ENCODE measurements at places on chromosomes 3 and 15.

DNA sequence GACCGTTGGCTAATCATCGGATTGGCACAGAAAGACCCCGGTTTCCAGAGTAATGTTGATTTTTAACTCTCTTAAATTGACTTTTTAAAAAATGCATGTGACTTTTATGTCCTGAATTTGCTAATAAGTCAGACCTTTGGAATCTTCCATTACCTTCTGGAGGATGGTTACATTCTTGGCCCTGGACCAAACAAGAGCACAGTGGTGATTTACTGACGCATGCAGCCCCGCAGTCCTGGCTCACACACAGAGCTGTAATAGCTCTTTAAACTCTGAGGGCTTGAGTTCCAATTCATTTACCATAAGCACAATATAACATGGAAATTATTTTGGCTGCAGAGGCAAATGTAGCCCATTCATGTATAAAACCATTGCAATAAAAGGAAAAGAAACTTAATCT, 25.1 kb downstream of the SOX14 start:
- DNase-seq, result no peak

GRCh38 chr15:84143753-84144314, 91.7 kb upstream of the GOLGA6L4 start:
- no peak for DNase-seq

DNA sequence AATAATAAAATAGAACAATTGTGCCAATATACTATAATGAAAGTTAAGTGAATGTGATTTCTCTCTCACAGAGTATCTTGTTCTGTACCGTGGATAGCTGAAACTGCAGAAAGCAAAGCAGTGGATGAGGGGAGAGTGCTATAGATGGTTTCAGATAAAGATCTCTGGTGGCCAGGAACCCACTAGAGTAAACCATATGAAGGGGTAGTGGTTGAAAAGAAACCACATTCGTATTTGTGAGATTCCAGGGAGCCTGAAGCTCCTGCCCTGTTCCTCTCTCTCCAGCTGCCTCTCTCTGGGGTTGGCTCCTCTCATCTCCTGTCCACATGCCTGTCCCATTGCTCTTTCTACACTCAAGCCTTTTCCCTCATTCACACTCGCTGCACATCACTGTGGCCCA, 8.9 kb downstream of the ABHD17C start:
- DNase-seq, result no peak

- DNase-seq, result no peak
Measured at GRCh38 chr3:137332297-137332696, 374.5 kb downstream of the IL20RB start.

GRCh38 chr3:126959921-126960603, 22.9 kb upstream of the PLXNA1 start:
- no peak for DNase-seq

GRCh38 chr3:156602424-156602823, 47.5 kb upstream of the SSR3 start:
- no peak for DNase-seq

DNA sequence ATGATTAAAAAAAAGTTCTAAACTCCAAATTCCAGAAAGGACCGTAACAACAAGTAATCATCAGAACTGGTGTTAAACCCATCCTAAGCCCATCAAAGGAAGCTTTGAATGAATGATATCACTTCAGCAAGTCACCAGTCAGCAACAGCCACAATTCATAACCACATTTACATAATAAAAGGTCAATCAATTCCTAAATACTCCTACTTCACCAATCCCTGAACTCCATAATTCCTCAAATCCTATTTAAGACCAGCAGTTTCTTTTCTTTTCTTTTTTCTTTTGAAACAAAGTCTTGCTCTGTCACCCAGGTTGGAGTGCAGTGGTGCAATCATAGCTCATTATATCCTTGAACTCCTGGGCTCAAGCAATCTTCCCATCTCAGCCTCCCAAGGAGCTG, 40.5 kb downstream of the TTBK2 start:
- DNase-seq, result no peak

DNA sequence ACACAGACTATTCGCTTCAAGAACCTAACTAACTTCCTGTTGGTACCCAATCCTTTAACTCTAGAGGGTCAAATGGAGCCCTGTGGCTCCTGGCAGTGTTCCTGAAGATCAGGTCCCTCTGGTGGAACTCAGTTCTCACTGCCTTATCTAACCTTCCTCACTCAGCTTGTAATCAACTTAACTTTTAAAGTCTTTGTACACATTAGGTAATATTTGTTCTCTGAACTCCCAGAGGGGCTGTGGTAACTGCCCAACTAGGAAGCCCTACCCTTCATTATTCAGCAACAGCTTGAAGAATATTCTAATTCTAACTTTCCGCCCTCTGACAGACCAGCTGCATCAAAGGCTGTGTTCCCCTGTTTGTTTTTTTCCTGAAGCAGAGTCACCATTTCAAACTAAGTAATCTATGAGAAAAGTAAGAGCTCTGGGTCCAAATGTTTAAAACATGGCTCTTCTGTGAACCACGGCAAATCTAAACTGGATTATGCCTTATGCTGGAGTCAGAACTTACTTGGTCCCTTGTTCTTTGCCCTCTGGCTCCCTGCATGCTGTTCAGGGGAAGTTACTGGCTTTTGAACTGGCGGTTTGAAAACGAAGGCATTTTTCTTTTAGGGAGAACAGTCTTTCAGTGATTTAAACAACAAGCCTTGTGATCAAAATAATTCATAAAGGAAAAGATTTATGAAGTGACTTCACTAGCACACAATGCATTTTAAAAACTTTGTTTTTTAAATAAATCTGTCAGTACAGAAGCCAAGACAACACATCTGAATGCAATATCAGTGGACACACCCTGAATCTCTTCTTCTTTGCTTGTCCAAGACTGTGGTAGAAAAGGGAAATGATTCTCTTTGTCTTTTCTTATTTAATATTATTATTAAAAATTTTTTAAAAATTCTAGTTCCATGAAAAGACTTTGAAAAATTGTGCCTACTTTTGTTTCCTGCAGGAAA, 365.6 kb downstream of the TIGIT start:
- no peak for DNase-seq

GRCh38 chr3:186097317-186097662, 11.6 kb downstream of the ETV5 start:
- DNase-seq, result no peak

DNA sequence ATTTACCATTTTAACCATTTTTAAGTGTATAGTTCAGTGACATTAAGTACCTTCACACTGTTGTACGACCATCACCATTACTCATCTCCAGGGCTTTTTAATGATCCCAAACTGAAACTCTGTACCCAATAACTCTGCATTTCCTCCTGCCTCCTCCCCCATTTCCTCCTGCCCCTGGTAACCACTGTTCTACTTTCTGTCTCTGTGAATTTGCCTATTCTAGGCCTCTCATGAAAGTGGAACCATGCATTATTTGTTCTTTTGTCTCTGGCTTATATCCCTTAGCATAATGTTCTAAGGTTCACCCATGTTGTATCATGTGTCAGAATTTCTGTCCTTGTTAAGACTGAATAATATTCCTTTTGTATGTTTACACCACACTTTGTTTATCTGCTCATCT, 154.2 kb downstream of the MECOM start:
- DNase-seq, result no peak

DNA sequence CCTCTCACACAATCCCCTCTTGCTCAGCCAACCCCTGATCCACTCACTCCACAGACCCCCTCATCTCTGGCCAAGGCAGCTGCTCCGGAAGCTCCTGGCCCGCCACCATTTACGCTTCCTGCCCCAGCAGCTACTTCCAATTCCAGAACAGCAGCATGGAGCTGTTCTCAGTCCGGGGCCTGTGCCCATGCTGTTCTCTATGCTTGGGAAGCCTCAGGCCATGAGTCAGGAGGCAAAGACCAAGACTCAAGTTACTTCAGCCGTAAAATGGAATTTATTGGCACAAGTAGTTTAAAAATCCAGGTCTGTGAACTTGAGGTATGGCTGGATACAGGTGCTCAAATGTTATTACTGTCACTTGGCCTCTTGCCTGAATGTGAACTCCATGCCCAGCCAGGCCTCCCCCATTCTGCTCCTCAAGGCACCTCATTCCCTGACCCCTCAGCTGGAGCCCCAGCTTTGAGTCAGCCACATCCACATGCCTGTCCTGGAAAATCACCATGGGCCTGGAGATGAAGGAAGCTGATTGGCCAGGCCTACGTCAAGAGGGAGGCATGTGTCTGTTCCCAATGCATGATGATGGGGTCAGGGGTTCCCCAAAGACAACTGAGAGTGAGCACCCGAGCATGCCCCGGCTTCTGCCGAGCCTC, 31.4 kb upstream of the CACNA2D2 start:
- DNase-seq, result no peak

DNA sequence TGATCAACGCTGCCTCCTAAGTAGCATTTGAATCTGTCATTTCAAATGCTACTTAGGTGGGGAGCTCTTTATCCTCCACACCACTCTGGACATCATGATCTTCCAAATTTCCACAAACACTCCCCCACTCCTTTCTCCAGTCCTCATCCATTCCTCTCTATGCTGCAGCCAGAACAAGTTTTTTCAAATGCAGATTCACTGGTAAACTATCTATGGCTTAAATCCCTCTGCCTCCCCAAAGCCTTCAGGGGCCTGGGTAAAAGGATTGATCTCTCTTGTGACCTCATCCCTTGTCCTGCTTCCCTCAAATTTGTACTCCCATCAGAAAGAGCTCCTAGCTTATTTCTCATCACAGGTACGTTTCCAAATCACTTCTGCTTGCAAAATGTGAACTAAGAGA, 1.3 kb upstream of the AEN start:
- DNase-seq, result no peak

- peak; percentile 48 for DNase-seq
Measured at GRCh38 chr3:46549408-46549904, 16.6 kb downstream of the LRRC2 start.

DNA sequence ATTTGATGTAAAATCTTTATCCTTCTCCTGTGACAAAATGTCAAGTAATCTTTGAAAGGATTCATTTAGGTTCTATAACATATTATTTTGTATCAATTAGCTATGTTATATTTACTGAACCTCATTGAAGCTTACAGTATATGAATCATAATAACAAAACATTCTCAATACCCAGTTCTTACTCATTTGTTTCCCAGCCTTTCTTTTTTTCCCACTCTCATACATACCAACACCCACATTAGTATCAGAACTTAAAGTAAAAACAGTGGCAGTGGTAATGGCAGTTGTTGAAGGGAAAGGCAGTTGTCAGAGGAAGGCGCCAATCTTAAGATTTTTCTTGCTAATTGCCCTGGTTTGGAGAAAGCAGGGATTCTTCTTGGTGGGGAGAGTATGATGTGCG, 33.2 kb upstream of the TRPC1 start:
- no peak for DNase-seq

- DNase-seq, result no peak
Measured at GRCh38 chr3:150240891-150241290, 167.2 kb upstream of the TSC22D2 start.

DNA sequence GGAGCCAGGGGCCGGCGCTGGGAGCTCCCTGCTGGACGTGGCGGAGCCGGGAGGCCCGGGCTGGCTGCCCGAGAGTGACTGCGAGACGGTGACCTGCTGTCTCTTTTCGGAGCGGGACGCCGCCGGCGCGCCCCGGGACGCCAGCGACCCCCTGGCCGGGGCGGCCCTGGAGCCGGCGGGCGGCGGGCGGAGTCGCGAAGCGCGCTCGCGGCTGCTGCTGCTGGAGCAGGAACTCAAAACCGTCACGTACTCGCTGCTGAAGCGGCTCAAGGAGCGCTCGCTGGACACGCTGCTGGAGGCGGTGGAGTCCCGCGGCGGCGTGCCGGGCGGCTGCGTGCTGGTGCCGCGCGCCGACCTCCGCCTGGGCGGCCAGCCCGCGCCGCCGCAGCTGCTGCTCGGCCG, 1.5 kb downstream of the SMAD6 start:
- DNase-seq, result no peak

- no peak for DNase-seq
Measured at GRCh38 chr15:63232405-63232804, 43.0 kb downstream of the RAB8B start.

GRCh38 chr15:60733196-60733595, 254.3 kb upstream of the ICE2 start:
- no peak for DNase-seq

- DNase-seq, result no peak
Measured at GRCh38 chr3:32442766-32443165, 51.1 kb downstream of the CMTM7 start.

DNA sequence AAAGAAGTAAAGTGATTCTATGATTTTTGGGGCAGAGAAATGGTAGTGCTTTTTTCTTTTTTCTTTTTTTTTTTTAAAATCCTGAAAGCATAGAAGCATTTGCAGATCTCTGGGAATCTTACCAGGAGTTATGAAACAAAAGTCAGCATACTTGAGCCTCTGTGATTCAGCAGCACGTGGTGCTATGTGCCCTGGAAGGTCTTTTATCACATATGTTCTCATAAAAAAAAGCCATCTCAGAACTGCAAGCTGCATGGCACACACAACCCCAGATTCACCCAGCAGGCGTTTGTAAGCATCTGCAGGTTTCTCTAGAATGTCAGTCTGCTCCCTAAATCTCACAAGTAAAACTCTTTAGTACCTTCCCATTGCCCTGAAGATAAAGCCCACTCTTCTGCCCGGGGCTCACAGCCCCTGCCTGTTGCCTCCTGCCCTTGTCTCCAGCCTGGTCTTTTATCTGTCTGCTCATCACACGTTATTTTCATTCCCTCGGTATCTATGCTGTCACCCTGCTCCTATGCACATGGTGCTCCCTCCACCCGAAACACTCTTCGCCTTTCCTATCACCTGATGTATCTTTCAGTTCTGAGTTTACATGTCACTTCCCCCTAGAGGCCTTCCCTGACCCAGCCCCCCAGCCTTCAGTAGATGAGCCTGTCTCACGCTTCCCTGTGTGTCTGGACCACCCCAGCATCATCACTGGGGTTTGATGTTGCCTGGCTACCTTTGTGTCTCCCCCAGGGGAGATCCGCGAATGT, 72.4 kb downstream of the CHDH start:
- DNase-seq, result no peak

DNA sequence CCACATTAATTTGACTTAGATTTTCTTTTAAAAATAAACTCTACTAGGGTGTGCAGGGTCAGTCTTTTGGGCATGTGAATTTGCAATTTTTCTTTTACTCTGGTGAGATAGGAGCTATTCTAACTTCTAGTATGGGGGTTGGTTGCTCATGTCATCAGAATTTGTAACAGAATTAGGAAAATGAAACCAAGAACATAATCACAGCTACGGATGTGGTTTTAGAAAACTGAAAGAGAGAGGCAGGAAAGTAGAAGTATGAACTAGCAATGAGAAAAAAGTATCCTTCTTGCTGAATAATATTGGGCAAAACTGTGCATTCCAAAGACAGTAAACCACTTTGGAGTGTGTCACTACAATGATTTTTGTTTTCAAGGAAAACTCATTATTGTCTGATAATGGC, 43.3 kb downstream of the ADPGK start:
- no peak for DNase-seq

- peak; percentile 56 for DNase-seq
Measured at GRCh38 chr15:93087825-93088199, 1.2 kb downstream of the RGMA start.

- no peak for DNase-seq
Measured at GRCh38 chr15:99707473-99708270, 25.6 kb downstream of the LYSMD4 start.

DNA sequence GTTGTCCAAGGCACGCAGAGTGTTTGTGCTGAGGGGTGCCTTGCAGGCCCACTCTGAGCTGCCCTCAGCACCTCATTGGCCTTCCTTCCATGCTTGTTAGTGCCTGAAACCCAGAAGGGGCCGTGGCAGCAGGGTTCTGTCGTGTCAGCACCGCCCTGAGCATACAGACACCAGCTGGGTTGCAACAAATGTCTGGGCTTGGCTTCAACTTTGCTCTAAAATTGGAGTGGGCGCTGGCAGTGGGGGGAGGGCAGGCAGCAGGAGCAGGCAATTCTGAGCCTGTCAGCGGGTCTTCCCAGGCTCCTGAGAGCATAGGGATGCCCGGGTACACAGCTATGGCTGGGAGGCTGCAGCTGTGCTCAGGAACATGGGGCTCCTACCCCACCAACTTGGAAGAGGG, 464.3 kb downstream of the EPHA3 start:
- DNase-seq, result no peak
